Right cardiac atrium (tissue), 5 donors: ENCODE measurements at places on chromosomes 2 and 18.

DNA sequence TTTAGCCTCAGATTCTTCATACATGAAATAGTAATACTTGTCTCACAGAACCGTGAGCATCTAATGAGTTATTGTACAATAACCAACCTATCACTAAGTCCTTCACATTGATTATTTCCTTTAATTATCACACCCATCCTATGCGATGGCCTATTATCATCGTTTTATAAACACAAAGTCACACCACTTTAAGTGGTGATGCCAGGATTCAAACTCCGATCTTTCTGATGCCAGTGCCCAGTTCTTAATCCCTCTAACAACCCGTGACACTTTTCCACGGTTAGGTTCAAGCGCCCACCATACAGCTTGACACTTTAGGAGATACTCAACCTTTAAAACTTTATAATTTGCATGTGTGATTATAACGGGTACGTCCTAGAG is 523 bp upstream of the ALMS1 start:
- no peak for DNase-seq

GRCh38 chr2:65527451-65528240 is 95.2 kb upstream of the SPRED2 start:
- no peak for DNase-seq

GRCh38 chr2:75317316-75317715 is 118.0 kb upstream of the TACR1 start:
- no peak for DNase-seq

GRCh38 chr18:48715711-48716361 is 177.0 kb downstream of the CTIF start:
- DNase-seq = peak; percentile 66

DNA sequence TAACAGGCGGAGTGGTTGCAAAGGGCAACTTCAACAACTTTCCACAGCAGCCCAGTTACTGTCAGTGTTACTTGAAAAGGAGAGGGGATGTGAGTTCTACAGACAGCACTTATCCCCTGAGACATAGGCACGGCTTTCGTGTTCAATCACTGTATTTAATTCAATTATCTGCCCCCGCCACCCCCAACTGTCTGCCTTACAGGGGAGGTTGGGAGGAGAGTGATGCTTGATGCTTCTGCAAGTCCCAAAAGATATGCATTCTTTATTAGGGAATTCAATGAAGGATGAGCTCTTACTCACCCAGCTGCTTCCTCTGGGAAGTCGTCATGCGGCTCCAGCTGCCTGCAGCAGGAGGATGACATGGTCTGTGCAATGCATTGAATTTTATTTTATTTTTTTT is 639.9 kb downstream of the DCC start:
- no peak for DNase-seq

DNA sequence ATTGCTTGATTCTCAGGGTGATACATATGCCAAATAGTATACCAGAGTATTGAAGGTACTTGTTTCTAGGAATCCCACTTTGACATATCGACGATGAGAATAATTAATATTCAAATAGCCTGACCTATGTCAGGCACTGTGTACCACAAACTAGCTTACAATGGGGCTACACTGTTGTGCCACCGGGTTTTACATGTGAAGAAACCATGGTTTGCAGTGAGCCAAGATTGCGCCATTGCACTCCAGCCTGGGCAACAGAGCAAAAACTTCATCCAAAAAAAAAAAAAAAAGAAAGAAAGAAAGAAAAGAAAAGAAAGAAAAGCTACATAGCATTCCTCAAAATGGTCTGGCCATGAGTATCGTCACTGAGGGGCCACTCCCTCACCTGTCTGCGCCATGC is 25.5 kb downstream of the GYPC start:
- DNase-seq = no peak
